SJSA1 (cell line): ENCODE measurements at places on chromosomes 13 and 19.

GRCh38 chr13:30673669-30674521, 56.2 kb downstream of the USPL1 start:
- DNase-seq, result peak; percentile 90

DNA sequence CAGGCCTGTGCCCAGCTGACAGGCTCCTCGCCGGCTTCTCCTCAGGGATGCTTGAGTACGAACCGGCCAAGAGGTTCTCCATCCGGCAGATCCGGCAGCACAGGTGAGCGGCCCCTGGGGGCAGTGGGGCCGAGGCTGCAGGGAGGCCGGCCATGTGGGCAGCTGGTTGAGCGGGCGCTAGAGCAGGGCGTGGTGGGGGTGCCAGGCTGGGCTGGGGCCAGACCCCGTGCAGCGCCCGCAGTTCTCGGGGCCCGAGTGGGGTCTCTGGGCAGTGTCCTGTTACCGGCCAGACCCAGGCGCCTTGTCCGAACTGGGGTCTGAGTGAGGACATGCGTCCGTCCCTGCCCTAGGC, 15.9 kb downstream of the CBARP start:
- DNase-seq, result no peak

DNA sequence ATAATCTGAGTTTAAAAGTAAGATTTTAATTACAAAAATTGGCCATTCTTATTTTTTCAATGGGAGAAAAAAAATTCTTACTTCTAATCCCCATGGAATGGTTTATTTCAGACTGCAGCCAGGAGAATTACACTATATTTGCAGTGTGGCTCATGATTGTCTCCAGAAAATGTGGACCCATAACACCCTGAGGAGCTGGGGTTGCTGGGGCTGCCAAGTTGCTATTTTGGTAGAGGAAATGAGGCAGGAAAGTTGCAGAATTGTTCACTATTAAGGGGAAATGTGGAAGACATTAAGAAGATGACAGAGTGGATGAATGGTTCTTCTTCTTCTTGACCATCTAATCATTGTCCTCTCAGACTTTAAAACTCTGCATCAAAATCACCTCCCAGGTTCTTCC, 4.6 kb upstream of the SCEL start:
- no peak for DNase-seq

DNA sequence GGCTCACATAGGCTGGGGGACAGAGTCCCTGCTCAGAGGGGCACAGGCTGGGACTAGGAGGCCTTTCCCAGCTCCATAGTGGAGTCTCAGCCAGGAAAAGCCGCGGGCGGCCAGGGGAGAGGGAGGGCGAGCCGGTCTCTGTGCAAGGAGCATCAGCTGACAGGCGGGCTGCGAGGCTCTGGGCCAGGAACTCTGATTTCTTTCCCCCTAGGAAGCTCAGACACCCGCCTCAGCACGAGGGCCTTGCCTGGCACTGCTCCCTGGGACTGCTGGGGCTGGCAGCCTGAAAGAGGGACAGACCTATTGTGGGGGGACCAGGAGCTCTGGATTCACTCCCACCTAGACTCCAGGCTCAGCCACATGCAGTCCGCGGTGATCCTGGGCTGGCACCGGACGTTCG, 2.2 kb upstream of the PLK5 start:
- DNase-seq, result no peak

DNA sequence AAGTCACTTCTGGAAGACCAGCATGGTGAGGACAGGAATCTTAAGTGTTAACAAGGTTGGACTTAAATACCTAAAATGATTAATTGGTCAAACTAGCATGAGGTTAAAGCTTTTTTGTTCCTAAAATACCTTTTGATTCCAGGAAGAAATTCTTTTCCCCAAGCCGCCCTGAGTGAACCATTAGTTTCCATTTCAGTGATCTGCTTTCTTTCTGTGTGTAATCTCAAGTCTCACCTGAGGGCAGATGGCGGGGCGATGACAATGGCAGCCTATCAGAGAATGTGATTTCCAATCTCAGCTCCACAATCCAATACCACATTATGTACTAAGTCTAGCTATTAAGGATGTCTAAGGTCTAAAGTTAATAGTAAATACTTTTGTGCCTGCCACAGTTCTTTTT, 390.9 kb upstream of the SGCG start:
- no peak for DNase-seq

GRCh38 chr19:45128146-45128545, 32.6 kb downstream of the NKPD1 start:
- DNase-seq, result no peak
